SW 1271 (cell line): ENCODE measurements at places on chromosomes 4 and X.

- DNase-seq, result peak; percentile 39
These were observed 3.5 kb downstream of the EPGN start for GRCh38 chr4:74311696-74312313.

DNA sequence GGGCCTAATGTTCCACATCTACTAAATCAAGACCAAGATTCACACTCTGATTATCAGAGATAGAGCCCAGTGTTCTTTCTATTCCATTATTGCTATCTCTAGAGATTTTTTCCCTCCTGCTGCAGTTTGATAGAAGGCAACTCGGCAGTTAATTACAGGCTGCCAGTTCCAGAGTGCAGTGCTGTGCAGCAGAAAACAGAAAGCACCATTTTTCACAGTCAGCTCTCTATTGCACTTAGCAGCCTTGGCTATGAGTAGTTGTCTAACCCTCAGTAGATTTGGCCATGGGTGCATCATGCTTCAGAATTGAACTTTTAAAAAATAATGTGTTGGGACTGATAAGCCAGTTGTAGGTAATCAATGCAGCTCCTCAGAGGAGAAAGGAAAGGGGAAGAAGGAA lies 295.3 kb downstream of the MID1IP1 start:
- DNase-seq, result no peak

- DNase-seq, result no peak
These were observed 86.6 kb upstream of the ZDHHC15 start for GRCh38 chrX:75609406-75609805.

DNA sequence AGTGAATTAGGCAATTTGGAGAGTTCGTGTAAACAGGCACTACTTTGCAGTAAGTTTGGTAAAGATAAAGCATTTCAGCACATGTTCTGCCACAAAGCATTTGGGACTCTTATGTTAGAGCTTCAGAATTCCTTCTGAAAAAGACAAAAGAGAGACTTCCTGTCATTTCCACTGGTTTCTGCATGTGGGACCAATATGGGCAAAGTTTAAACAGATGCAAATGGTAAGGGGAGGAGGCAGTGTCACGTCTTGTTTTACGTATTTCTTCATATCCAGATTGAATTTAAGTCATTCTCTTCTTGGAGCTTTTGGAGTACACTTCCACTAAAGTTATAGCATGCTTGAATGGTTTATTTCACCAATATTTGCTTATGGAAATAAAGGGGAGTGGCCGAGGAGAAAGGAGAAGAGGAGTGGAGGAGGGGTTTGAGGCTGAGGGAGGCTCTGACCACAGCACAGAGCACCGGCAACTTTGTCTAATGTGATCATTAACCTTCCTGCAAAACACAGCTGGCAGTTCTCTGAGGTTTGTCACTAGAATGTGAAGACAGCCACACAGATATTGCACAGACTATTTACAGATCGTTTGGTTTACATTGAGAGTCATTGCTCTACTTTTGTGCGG lies at the start of gene APELA:
APELA (plus strand) TSS at position 479 of the 625 bp plus-strand sequence. CDS start 154 bp downstream, outside the sequence.
- DNase-seq, result no peak

- no peak for DNase-seq
These were observed 180.7 kb downstream of the CEP135 start for GRCh38 chr4:56129431-56129861.

DNA sequence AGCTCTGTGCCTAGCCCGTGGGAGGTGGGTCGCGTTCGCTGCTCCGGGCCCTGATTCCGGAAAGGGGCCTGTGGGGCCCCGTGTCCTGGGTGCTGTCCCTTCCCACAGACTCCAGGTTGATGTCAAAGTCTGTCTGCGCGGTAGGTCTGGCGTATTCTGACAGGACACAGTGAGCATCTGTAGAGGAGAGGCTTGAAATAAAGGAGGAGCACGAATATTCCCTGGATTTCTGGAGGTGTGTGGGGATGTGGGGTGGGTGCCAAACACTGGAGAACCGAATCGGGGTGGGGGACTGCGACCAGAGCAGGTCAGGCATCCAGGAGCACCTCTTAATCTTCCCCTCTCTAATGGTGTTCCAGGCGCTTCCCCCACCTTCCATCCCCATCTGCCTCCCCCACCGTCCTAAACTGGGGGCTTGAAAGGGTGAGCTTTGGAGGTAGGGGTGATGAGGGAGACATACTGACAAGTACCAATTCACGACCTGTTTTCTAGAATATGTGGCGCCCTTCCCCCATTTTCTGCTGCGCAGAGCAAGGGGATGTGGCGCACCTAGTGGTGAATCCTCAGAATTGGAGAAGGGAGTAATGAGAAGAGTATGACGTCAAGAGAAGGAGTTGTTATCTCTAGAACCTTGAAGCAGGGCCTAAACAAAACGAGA lies 877 bp downstream of the GPRASP1 start:
- DNase-seq, result no peak

DNA sequence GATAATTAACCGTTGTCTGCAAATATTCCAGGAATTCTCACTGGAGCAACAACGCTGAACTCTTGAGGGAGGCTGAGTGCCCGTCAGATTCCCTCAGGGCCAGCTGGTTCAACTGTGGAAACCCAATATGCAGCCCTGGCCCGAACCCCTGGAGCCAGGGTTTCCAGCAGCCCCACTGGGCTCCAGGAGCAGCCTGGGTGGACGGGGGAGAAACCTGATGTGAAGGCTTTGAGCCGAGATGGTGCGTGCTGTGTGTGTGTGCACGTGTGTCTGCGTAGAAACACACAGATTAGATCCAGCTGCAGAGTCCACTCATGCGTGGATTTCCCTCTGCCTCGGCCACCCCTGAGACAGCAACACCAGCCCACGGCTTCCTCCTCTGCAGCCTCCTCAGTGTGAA lies 19.4 kb upstream of the SLC25A6 start:
- DNase-seq, result no peak

- DNase-seq, result no peak
These were observed 435 bp upstream of the MGST2 start for GRCh38 chr4:139665079-139665689.

GRCh38 chr4:188383180-188383579 lies 243.9 kb downstream of the TRIML1 start:
- no peak for DNase-seq

DNA sequence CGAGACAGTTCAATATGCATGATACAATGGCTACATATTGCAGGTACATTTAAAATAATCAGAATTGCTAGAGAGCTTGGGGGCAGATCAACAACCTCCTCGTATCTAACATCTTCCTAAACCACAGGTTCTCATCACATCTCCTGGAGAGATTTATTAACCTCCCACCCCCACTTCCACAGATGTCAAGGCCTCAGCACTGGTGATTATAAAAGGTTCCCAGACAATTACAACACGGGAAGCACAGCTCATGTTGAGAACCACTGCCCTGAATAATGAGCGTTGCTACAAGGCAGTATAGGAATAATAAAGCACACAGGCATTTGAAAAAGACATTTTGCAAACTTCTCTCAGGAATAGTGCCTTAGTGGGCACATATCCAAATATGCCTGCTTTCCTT lies 42.8 kb downstream of the ELOVL6 start:
- DNase-seq, result no peak

DNA sequence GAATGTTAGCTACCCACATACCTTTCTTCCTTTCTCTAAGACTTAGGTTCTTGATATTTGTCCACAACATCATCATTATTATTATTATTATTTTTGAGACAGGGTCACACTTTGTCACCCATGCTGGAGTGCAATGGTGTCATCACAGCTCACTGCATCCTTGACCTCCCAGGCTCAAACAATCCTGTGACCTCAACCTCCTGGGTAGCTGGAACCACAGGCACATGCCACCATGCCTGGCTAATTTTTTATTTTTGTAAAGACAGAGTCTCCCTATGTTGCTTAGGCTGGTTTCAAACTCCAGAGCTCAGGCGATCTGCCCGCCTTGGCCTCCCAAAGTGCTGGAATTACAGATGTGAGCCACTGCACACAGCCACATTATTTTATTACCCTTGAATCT lies 119.0 kb downstream of the CBR4 start:
- no peak for DNase-seq

DNA sequence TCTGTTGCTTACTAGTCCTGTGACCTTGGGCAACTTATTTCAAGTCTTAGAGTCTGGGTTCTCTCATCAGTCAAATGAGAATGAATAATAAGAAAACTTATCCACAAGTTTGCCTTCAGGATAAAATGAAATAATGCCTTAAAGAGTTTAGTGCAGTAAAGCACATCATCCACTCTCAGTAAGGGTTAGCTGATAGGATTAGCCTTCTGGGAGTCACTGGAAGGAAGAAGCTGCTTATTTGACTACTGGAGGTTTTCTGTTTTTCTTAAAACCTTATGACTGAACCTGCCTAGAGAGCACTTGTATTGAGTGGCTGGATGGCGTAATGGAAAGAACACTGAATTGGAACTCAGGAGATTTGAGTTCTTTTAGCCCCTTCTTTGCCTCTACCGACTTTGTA lies 1.8 kb downstream of the RNF128 start:
- no peak for DNase-seq

GRCh38 chr4:11334887-11335286 lies 93.8 kb downstream of the HS3ST1 start:
- DNase-seq, result no peak

DNA sequence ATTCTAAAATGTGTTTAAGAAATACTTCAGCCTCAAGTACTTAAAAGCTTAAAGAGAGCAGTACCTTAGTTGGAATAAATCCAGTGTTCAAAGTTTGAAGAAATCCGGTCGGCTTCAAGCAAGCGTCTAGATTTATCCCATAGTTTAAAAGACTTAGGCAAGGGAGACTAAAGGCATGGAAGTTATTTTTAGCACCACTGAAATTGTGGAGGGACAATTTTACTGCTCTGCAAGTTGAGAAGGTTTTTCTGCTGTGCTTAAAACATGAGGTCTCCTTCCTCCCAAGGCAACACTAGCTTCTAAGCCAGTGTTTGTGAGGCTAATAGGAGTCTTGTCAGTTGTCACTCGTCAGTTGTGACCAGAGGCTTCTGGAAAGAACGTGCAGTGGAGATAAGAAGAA lies 183.5 kb downstream of the MSL3 start:
- DNase-seq, result no peak

- DNase-seq, result peak; percentile 70
These were observed 43.1 kb upstream of the GPR78 start for GRCh38 chr4:8537041-8537461.

DNA sequence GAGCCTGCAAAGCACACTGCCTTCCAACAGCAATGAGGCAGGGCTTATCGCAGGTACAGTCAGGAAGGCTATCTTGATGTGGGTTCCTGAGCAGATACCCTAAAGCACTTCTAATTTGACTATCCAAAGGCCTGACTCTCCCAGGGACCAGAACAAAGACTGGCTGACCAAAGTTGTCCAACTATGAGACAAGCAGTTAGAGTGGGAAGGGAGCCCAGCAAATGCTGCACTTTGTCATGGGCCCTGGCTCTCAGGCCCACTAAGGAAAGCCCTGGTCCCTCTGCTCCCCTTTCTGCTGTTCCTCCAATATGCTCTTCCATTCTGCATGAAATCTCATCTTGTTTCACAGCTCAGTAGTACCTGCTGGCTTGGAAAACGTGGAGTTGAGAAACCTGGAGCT lies 391.0 kb downstream of the RAB28 start:
- no peak for DNase-seq

DNA sequence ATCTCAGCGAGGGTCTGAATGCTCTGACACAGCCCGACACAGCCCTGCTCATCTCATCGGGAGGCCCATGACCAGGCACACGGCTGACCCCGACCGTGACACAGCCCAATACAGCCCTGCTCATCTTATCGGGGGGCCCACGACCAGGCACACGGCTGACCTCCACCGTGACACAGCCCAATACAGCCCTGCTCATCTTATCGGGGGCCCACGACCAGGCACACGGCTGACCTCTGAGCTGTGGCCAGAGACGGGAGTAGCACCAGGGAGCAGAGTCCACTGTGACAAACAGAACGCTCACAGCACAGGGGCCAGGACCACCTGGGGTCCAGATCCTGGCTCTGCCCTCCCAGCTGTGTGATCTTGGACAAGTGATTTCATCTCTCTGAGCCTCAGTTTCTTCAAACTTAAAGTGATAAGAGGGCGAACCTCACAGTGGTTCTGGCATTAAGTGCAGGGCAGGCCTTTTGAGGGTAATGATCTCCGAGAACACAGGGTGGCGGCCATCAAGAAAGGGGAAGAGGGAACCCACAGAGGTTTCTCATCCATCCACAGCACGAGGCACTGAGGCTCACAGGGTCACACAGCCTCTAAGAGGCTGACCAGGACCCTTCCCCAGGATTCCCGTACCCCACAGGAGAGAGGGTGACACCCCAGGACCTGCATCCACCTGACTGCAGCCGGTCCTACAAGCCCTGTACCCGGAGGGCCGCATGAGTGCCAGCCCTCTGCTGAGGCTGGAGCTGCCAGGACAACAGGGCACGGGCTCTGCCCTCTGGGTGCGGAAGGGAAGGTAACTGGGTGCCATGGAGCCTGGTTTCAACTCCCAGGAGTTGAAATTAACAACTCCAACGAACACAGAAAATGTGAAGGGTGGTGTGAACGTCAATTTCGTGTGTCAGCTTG lies 60.1 kb downstream of the WFS1 start:
- DNase-seq, result no peak

- no peak for DNase-seq
These were observed 42.9 kb upstream of the SPRY1 start for GRCh38 chr4:123353656-123354055.

GRCh38 chr4:38804654-38805295 lies at the start of gene TLR1:
TSS of gene TLR1 (minus strand) at chr4:38804791. CDS start at chr4:38798831, 5,960 bp downstream.
- DNase-seq, result no peak

DNA sequence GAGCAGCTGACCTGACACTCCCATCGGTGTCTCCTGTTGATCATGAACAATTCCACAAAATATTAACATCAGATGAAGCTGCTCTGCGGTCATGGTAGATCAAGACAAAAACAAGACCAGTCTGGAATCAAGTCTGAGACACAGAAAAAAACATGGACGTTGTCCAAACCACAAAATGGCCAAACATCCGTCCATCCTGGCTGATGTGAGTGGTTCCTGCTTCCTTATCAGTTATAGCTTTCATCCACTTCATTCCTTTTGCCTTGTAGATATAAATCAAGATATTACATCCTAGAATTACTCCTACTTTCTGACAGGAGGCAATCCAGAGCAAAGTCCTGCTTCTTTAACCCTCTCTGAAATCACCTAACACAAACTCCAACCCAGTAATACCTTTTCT lies 28.8 kb upstream of the PCSK1N start:
- no peak for DNase-seq

GRCh38 chrX:153564047-153564606 lies 34.8 kb downstream of the CCNQ start:
- DNase-seq, result no peak

- DNase-seq, result no peak
These were observed 187.1 kb downstream of the BCOR start for GRCh38 chrX:39910651-39911050.

- DNase-seq, result no peak
These were observed 8.6 kb downstream of the F9 start for GRCh38 chrX:139538907-139539790.

- DNase-seq, result no peak
These were observed 96.6 kb upstream of the GUCY1A1 start for GRCh38 chr4:155569960-155570515.

- DNase-seq, result no peak
These were observed 7.2 kb upstream of the TSPYL2 start for GRCh38 chrX:53075011-53075410.
